ENCODE measurements at places on chromosomes 16 and 17.

DNA sequence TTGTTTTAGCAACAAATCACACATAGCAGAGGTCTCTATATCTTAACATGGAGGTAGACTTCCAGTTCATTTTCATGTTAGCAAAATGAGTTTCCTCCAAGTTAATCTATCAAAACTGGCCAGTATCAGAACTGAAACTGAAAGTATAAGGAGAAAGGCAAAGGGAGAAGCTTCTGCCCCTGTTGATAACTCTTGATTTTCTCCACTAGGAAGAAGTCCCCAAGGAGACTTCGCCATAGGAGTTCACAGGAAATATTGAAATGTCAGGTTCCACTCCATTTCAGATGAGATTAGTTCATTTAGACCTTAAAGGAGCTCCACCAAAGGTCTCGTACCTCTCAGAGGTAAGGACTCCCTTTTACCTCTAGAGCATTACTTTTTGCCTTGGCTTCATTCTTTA, 1.2 kb upstream of the OGFOD3 start:
- no peak for DNase-seq
- H3K27me3 ChIP-seq = no peaks in the 10 kb centered on the region
- H3K36me3 ChIP-seq = peaks cover 37% of the 10 kb centered on the region
- H3K27ac ChIP-seq = no peak overlapping the region
- H3K4me3 ChIP-seq = peak overlapping the region; percentile 76
- no peaks in the 10 kb centered on the region for H3K4me1 ChIP-seq

GRCh38 chr16:81627024-81627423, 152.1 kb upstream of the PLCG2 start:
- no peaks in the 10 kb centered on the region for H3K4me1 ChIP-seq
- H3K27ac ChIP-seq = no peak overlapping the region
- H3K36me3 ChIP-seq = no peaks in the 10 kb centered on the region

DNA sequence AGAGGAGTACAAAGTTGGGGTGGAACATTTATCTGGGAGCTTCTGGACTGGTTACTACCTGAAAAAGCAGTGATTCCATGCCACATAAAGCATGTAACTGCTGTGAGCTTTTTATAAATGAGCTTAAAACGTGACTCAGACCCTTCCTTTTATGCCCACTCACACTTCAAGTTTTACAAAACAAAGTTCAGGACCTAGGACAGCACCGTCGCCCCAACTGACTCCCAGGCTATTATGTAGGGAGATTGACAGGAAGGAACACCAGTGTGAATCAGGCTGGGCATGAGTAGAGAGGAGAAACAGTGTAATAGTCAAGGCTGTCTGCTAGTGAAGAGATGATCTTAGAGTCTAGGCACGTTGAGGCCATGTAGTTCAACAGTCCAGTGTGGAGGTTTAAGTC, 91.6 kb upstream of the DNAH9 start:
- no peak overlapping the region for H3K27ac ChIP-seq
- no peaks in the 10 kb centered on the region for H3K4me1 ChIP-seq
- DNase-seq = peak; percentile 75
- H3K36me3 ChIP-seq = no peaks in the 10 kb centered on the region

GRCh38 chr17:18074566-18075272, 13.0 kb upstream of the DRG2 start:
- H3K27ac ChIP-seq = no peak overlapping the region
- no peaks in the 10 kb centered on the region for H3K27me3 ChIP-seq
- no peak overlapping the region for H3K4me3 ChIP-seq

GRCh38 chr16:71367241-71367976, 8.9 kb downstream of the CALB2 start:
- no peaks in the 10 kb centered on the region for H3K4me1 ChIP-seq
- no peak overlapping the region for H3K27ac ChIP-seq
- DNase-seq = peak; percentile 91
- H3K27me3 ChIP-seq = no peaks in the 10 kb centered on the region
- H3K36me3 ChIP-seq = no peaks in the 10 kb centered on the region

GRCh38 chr16:87006021-87006420, 311.2 kb downstream of the C16orf95 start:
- H3K4me3 ChIP-seq = no peak overlapping the region
- DNase-seq = no peak
- no peaks in the 10 kb centered on the region for H3K4me1 ChIP-seq
- no peak overlapping the region for H3K27ac ChIP-seq
- H3K36me3 ChIP-seq = peaks cover 10% of the 10 kb centered on the region

DNA sequence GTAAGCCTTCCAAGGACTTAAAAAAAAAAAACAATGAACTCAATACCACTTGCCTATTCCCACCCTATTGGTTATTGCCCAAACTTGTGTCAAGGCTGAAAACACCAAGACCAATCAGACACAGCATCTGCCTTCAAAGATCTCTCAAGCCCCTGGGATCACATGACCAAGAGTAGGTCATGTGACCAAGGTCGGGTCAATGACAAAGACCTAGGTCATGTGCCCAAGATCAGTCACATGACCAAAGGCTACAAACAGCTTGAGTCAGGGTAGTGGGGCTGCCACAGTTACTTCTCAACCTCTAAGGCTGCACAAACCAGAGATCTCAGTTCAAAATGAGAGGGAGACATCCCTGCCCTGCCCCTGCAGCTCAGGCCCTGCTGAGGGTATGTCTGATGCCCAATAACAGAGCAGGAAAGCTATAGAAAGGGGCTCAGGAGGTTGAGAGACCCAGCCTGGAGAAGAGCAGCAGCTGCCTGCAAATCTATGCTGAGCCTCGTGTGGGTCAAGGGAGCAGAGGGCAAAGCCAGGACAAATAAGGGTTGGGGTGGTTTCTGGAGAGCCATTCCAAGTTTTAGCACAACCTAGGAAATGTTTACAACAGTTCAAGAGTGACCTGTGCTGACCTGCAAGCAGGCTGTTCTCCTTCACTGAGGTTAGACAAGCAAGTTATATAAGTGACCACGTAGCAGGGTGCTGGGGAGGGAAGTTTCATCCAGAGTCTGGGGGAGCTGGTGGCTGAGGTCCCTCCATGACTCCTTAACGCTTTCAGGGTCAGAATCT, 48.8 kb downstream of the PIMREG start:
- no peak overlapping the region for H3K27ac ChIP-seq
- H3K27me3 ChIP-seq = no peaks in the 10 kb centered on the region

DNA sequence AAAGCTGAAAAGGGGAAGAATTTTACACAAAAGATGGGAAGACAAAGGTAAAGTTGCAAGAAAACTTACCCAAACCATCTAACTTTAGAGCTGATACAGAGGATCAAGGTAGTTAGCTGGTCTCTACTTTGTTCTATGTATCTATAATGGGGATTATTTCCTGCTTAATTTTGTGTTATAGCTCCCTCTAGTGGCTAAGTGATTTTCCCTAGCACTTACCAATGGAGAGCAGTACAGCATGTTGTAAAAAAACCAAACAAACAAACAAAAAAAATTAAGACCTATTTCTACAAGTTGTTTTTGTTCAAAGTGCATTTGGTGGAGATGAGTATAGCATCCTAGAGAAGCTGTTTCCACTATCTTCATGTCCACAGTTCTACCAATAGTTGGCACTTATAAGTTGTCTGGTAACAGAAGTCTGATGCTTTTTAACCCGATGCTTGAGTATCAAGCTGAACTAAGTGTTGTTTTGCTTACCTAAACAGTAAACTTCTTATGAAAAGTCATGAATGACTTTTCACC, 7.5 kb downstream of the SRSF1 start:
- H3K27me3 ChIP-seq = no peaks in the 10 kb centered on the region
- no peak for DNase-seq
- peaks cover 50% of the 10 kb centered on the region for H3K36me3 ChIP-seq
- no peaks in the 10 kb centered on the region for H3K4me1 ChIP-seq

DNA sequence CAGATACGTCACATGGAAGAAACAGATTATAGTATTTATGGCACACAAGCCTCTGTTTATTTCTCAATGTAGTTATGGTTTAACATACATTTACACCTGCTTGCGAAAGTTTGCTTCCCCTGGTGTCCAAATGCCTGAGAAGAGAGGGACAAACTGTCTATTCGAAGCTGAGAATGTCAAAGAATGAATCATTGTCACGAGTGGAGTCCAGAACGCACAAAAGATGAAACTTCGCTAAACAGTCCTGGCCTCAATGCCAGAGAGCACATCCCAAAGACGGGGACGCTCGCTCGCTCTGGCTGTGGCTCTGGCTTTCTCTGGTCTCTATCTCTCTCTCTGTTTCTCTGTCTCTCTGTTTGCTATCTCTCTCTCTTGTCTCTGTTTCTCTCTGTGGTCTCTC, 298.8 kb downstream of the FOXL1 start:
- DNase-seq = no peak
- H3K4me1 ChIP-seq = no peaks in the 10 kb centered on the region
- no peaks in the 10 kb centered on the region for H3K27me3 ChIP-seq

DNA sequence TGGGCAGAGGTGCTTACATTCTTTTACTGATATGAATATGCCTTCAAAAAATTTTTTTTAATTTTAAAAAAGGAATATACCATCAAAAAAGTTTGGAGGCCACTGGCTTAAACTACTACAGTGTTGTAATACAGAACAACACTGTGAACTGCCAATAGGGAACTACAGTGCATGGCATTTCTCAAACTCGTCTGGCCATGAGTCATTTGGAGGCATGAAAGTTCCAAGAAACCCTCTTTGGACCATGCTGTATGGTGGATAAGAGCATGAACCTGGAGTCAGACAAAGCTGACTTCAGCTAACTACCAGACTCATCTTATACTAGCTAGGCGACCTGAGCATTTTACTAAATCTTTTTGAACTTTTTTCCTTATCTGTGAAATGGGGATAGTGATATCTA, 9.2 kb upstream of the NF1 start:
- H3K27ac ChIP-seq = no peak overlapping the region
- no peak overlapping the region for H3K4me3 ChIP-seq
- no peak for DNase-seq
- no peaks in the 10 kb centered on the region for H3K4me1 ChIP-seq
- no peaks in the 10 kb centered on the region for H3K36me3 ChIP-seq

DNA sequence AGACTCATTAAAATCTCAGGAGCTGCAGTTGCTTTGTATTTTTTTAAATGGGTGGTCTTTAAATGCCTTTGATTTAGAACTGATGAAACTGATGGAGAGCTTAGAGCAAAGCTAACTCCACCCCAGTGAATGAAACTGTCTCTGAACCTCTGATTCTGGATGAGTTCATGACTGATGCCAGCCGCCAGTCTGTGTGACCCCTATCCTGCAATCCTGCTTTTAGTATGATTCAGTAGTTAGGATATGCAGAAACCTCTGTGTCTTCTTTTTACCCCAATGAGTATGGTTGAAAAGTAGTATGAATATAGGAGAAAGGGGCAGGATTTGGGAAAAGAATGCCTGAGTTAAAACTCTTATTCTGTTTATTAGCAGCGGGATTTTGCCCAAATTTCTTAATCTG, 12.3 kb upstream of the SALL1 start:
- DNase-seq = no peak
- peaks cover 3% of the 10 kb centered on the region for H3K4me1 ChIP-seq
- no peak overlapping the region for H3K27ac ChIP-seq
- H3K36me3 ChIP-seq = no peaks in the 10 kb centered on the region
- no peak overlapping the region for H3K4me3 ChIP-seq

- H3K4me1 ChIP-seq = no peaks in the 10 kb centered on the region
- H3K27ac ChIP-seq = no peak overlapping the region
- no peaks in the 10 kb centered on the region for H3K27me3 ChIP-seq
- H3K4me3 ChIP-seq = peak overlapping the region; percentile 60
- peaks cover 44% of the 10 kb centered on the region for H3K36me3 ChIP-seq
- DNase-seq = no peak
These were observed 968 bp downstream of the MRPL28 start for GRCh38 chr16:369275-369865.

DNA sequence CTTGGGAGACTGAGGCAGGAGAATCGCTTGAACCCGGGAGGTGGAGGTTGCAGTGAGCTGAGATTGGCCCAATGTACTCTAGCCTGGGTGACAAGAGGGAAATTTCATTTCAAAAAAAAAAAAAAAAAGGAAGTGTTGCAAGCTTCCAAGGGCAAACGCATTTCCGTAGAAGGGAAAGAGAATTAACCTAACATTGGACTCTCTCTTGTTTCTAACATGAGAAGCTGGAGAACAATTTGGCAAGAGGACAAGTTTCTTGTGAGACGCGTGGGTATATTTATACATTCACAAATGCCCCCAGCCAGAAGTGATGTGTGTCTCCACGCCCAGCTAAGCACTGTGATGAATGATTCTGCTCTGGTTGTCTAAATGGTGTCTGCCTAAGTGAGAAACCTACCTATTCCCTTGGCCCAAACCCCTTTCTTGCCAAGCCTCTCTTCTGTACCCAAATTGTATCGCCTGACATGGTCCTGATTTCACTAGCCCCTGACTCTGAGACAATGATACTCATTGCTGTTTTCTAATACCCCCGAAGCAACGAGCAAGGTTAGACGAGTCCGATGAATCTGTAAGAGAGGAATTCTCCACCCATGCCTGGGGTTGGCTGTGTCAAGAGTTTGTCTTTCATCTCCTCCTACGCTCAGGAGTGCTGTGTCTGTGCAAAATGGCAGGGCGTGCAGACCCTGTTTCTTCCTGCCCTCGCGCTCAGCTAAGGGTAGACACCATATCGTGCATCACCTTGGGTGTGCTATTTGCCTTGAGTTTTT, 14.2 kb upstream of the ST6GALNAC2 start:
- no peak overlapping the region for H3K4me3 ChIP-seq
- no peak overlapping the region for H3K27ac ChIP-seq
- no peaks in the 10 kb centered on the region for H3K27me3 ChIP-seq
- peaks cover 6% of the 10 kb centered on the region for H3K36me3 ChIP-seq
- peaks cover 3% of the 10 kb centered on the region for H3K4me1 ChIP-seq
- no peak for DNase-seq

GRCh38 chr16:65598621-65599020, 476.8 kb upstream of the CDH11 start:
- H3K27ac ChIP-seq = no peak overlapping the region
- H3K27me3 ChIP-seq = no peaks in the 10 kb centered on the region
- no peaks in the 10 kb centered on the region for H3K4me1 ChIP-seq
- no peak for DNase-seq

DNA sequence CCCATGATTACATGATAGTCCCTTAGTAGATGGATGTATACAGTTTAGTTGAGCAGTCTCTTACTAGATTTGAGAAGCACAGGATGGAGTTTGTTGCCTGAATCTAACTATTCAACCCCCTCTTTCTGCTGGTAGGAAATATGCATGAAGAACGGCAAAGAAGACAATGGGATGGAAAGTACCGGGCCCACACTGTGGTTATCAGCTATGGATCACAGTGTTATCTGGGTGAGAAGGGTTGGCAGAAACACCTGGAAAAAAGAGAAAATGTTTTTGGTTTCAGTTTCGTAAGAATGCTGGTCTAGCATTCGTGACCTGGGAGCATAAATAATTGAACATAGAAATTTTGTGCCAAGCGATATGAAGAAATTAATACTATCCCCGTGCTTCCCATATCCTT, 53.1 kb downstream of the ANKFN1 start:
- H3K27me3 ChIP-seq = no peaks in the 10 kb centered on the region
- DNase-seq = no peak
- H3K4me3 ChIP-seq = no peak overlapping the region
- no peaks in the 10 kb centered on the region for H3K36me3 ChIP-seq

DNA sequence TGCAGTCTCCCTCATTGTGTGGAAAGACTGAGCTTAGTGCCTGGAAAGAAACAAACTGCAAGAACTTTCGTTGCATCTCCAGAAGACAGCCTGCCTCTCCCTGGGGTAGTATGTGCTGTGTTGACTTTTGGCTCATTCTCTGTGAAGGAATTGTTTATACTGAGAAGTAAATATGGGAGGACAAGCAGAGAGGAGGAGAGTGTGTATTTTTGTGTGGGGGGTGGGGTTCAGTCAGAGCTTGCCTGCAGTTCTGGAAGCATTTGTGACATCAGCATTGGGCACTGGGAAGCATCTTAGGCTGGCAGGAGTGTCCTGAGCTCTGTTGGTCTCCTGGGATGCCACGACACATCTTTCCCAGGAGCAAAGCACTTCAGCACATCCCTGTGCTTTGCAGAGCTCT, 147.9 kb downstream of the HS3ST3B1 start:
- peaks cover 3% of the 10 kb centered on the region for H3K4me1 ChIP-seq
- no peak overlapping the region for H3K27ac ChIP-seq
- H3K4me3 ChIP-seq = no peak overlapping the region
- H3K27me3 ChIP-seq = no peaks in the 10 kb centered on the region
- no peaks in the 10 kb centered on the region for H3K36me3 ChIP-seq
- DNase-seq = no peak
